NCI-H1048 (cell line): ENCODE measurements at places on chromosomes 16 and 17.

- DNase-seq: no peak
Observed at GRCh38 chr17:67980456-67980855, 15.8 kb downstream of the C17orf58 start.

DNA sequence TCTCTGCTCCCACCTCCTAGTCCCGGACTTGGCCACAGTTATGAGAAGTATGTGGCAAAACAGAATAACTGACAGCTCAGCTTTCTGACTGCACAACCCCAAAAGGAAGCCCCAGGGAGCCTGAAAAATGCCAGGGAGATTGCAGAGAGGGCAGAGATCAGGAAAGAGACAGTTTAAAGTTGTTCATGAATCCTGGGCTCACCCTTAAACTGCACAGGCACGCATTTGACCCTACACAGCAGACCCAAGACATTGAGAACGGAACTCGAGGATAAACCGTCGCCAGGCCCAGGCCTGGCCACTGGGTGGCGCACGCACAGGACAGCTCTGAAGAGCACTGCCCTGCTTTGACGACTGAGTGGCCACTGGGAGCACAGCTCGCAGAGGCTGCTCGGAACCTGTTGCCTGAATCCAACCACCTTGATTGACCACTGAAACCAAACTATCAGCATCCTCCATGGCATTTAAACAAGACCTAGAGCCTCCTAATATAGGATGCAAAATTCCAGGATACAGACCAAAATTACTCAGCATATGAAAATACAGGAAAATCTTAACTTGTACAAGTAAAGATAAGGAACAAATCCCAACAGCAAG lies 114.0 kb downstream of the C16orf95 start:
- no peak for DNase-seq

GRCh38 chr16:1691956-1692355 lies 13.9 kb downstream of the JPT2 start:
- no peak for DNase-seq

- DNase-seq: no peak
Observed at GRCh38 chr17:13931800-13932460, 137.4 kb upstream of the COX10 start.

DNA sequence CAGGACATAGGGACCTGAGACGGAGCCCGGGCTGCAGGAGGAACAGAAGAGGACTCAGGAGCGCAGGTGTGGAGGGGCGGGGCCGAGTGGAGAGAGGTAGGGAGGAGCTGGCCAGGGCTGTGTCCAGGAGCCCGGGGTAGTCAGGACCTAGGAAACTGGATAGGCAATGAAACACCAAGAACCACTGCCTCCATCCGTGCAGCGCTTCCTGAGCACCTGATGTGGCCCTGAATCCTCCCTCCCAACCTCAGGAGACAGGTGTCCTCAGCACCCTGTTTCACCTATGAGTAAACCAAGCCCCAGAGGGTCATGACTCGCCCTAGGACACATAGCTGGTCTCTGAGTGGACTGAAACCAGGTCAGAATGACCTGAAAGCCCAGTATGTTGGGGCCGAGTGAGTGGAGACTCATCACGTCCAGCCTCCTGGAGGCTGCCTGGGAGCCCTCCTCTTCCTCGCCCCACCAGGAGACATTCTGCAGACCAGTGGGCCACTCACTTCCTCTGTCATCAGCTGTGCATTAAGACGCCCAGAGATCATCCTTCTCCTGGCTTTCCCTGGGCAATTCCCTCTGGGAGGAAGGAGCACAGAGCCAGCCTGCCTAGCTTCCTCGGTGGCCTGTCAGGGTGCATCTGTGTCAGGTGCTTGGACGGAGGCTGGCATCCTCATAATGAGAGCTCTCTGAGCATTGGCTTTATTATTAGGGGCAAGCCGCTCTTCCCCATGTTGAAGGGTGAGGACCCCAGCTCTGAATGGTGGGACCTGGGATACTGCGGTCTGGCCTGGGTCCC lies 72.8 kb downstream of the SCNN1B start:
- no peak for DNase-seq

DNA sequence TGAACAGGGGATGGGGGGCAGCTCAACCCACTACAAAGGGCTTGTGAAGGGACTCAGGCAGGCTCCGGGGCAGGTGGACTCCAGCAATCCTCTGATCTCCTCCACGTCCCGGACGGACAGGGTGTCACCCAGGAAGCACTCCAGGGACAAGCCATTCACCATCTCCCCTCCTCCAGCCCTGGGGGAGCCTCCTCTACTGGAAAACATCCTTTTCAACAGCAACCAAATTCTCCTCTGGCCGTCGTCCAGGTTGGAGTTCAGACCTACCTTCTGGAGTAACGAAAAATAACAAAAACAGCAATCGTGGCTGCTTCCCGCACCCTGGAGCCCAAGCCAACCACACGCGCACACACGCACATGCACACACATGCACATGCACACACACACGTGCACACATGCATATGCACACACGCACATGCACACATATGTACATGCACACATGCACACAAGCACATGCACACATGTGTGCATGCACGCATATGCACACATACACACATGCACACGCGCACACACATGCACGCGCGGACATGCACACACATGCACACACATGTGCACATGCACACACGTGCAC lies 8.9 kb upstream of the RBFOX3 start:
- DNase-seq: no peak

DNA sequence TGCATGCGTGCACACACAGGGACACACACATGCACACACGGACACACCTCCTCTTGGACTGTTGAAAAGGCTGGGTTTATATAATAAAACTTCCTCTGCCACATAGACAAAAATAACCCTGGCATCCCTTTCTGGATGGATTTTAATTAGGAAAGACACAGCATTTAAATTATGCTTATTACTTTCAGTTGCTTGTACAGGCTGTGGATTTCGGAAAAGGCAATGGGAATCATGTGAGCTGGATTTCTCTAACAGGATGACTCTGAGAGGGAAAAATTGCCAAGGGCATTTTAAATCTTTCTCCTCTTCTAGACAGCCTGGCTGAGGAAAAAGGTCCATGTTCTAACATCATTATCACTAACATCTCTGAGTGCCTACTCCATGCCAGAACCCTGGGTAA lies 75.9 kb downstream of the HLF start:
- no peak for DNase-seq

DNA sequence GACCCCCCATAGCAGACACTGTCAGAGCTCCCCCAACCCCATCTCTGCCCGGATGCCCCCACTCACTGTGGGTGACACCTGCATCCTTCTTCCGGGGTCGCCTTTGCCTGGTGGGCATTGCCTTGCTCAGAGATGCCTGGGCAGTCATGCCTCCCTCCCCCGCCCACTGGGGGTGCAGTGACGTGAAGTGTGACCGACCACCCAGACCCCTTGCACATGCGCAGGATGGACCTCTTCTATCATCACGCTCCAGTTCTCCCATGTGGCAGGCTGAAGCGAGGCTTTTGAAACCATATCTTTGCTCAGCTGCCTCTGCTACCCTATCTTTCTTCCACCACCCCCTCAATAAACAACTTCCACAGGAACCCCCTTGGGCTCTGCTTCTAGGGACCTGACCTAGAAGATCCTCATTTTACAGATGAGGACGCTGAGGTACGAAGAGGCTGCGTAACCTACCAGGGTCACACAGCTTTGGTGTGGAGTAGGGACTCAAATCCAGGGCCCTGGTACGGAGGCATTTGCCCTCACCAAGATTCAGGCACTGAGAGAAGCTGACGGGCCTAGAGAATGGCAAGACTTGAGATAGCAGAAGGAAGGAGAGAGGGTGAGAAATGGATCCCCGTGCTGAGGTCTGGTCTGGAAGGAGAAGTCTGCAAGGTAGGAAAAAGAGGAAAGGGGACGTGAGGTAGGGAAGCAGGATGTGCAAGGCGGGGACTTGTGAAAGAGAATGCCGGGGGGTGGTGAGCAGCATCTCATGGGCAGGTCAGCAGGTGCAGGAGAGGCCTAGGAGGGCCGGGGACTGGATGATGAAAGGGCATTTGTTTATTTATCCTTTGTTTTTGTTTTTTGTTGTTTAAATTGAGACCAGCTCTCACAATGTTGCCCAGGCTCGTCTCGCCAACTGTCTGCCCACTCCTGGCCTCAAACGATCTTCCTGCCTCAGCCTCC lies 14.4 kb downstream of the NLRC5 start:
- DNase-seq: no peak

DNA sequence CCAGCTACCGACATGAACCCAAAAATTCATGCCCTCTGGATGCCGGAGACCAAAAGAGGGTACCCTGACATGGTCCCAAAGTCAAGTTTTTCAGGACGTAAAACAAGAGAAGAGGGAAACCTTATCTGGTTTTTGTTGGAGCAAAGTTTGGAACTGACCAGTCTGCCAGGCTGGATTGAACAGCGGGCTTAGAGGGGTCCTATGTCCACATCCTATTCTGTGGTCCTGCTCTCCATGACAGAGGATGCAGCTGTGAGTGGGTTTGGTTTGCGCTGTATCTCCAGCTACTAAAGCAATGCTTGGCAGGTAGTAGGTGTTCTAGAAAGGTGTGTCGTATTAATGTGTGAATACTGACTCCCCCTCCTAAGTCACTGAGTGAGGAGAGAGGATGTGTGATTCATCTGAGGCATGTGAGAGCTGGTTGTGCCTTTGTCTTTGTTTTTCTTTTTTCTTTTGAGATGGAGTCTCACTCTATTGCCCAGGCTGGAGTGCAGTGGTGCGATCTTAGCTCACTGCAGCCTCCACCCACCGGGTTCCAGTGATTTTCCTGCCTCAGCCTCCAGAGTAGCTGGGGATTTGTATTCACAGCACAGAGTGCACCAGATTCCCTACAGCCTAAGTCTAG lies 31.0 kb downstream of the PMM2 start:
- DNase-seq: no peak

- no peak for DNase-seq
Observed at GRCh38 chr17:72970246-72970645, 122.2 kb downstream of the SLC39A11 start.

GRCh38 chr16:80788027-80788426 lies 16.4 kb downstream of the CDYL2 start:
- no peak for DNase-seq

DNA sequence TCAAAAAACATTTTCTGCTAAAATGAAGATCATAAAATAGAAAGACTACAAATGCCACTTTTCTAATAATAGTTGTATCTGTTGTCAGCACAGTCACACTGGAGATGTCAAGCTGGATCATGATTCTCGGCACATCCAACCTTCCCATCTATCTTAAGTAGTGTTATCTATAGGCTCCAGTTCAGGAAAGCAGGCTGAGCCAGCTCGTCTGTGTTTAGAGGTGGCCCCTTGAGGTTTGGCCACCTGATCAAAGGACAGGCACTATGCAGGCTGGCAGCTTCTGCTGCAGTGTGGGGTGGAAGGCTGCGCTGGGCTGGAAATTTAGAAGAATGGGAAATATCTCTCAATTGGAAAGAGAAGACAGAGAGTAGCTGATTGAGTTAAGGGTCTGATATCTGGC lies 32.4 kb downstream of the SMYD4 start:
- DNase-seq: no peak

GRCh38 chr16:35480988-35481387 lies 2021.6 kb downstream of the TP53TG3F start:
- DNase-seq: no peak

DNA sequence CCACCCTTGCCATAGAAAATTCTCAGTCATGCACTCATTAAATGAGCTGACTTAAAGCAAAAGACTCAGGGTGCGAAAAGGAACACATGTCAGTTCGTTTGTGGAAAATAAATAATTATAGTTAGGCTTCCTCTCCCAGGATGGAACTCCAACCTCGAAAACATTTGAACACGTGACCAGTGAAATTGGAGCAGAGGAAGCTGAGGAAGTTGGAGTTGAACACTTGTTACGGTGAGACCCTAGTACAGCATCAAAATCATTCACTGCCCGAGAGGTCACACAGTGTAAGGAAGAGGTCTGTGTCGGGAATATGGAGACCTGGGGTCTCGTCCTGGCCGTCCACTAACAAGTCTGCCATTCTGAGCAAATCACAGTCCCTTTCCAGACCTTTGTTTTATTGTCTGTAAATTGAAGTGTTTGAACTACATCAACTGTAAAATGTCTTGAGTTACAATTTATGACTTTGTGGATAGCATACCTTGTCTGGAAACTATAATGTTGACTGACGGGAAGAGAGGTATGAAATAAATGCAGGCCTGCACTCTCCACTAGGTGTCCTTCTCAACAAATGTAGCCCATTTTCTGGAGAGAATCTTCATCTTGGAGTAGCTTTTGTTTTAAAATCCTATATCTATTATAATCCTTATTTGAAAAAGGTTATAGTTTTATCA lies 7.7 kb downstream of the PSMD7 start:
- DNase-seq: no peak

DNA sequence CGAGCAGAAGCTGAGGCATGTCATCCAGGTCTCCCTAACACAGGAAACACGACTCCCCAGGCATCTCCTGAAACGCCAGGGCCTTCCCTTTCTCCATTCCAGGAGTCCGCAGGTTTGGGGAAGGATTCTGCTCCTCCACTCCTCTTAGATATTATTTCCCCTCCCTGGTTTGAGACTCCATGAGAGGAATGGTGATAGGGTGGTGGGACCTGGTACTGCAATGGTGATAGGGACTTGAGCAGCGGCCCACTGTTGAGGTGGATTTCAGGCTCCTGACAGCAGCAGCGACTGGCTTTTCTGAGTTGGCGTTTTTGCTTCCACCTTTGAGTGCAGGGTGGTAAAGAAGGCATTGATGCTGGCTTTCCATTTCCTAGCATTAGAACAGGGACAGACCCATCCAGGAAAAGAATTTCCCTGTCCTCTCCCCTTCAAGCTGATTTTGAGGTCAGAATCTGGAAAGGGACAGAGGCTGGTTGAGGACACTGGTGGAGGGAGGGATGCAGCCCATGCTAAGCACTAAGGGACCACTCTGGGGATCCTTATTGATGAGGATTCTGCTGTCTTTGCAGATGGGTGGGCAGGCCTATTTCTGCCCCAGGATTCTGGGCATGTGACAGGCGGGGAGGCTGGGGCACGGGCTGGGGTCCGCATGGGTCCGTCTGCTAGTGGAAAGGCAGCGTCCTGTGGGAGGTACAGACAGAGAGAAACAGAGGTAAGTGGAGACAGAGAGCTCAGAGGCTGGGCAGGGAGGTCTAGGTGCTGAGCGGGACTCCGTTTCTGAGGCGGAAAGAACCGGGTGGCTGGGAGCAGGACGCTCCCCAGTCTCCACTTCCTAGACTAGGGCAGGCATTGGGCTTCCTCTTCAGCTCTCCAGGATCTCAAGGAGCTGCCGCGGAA lies 1.3 kb upstream of the TBX4 start:
- DNase-seq: no peak
